IgD-negative memory B cell (primary cell): ENCODE measurements at places on chromosomes 2 and 18. TPM values are rescaled to one million over a fixed set of nuclear protein-coding genes. Genes with fewer than 3 reads are reported as not detected.

NEB gene
- polyA plus RNA-seq, result 1.4 TPM

LYPD1 gene
- not detected for polyA plus RNA-seq

SLC9A4 gene
- not detected for polyA plus RNA-seq

ACTR2 gene
- 296 TPM for polyA plus RNA-seq
